ENCODE measurements at places on chromosomes 2 and 18. TPM values are rescaled to one million over a fixed set of nuclear protein-coding genes. Genes with fewer than 3 reads are reported as not detected.

- no peak for DNase-seq
These were observed 1.1 kb upstream of the HOXD8 start for GRCh38 chr2:176128172-176128981.

DNA sequence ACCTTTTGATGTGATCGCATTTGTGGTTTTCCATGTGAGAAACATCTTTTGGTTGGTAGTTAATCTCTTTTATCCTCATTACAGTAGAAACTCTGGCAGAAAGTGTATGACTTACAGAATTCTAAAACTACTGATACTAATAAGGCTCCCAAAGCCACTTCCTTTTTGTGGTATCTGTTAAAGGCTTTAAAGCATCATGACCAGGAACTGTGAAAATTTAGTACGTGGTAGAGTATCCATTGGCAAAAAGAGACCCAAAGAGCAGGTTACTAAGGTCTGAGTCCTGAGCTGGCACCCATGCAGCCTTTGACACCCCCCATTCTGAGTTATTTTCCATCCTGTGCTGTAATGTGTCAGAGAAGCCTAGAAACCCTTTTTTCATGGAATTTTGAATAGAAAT, 94.5 kb downstream of the DPP4 start:
- no peak for DNase-seq

DNA sequence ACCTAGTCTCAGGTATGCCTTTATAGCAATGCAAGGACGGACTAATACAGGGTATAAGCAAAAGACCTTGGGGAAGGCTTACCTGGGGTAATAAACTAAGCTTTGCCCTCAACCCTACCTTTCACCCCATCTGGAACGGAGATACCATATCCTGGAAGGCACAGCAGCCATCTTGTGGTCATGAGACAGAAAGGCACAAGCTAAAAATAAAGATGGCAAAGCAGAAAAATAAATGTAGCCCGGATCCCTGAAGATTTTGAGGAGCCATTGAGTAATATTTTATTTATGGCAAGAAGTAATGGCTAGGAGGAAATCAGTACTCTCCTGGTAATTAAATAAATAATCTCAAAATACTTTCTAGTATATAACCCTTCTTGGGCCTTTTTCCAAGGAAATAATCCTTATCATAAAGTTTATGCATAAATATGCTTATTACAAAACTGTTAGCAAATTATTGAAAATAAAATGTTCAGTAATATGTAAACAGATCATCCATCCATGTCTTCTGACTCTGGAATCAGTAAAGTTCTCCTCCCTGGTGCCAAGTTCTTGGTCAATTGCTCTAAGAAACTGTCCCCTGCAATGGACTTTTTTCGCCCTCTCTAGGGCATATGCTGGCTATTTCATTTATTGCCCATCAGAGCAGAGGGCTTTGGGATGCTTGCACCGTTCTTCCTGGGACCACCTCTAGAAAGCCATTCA, 198.7 kb downstream of the SPP2 start:
- DNase-seq: no peak

- peak; percentile 67 for DNase-seq
These were observed 132.9 kb upstream of the MGAT5 start for GRCh38 chr2:134120733-134121630.

DNA sequence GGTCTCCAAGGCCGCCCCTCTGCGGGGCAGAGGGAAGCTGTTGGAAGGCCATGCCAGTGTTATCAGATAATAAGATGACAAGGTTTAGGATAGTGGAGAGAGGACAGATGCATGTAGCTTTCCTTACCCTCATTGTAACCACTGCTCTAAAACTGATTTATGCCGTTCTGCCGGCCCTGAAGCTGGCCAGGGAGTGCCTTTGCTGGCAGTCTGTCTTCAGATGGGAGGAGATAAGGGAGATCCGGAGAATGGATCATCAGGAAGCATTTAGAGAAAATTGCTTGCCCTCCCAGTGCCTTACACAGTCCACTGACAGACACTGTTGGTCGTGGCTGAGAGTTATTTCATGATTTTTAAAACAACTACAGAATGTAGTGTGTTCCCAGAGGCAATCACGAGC, 35.4 kb upstream of the MYO3B start:
- DNase-seq: no peak

DNA sequence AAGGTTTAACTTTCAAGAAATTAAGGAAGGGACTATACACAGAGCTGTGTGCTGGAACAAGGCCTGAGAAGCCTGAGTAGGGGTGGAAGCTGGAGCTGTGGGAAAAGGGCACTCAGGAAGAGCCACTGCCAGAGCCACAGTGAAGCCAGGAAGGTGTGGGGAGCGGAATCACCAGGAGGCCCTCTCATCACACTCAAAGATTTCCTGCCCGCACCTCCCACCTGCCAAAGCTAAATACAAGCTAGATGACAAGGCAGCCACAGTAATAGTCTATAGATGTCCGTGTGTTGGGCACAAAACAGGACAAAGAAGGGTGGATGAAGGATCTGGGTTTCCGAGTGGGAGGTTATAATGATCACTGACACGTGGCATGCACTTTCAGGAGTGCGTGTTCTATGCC, 126.0 kb downstream of the ZNF532 start:
- no peak for DNase-seq

DNA sequence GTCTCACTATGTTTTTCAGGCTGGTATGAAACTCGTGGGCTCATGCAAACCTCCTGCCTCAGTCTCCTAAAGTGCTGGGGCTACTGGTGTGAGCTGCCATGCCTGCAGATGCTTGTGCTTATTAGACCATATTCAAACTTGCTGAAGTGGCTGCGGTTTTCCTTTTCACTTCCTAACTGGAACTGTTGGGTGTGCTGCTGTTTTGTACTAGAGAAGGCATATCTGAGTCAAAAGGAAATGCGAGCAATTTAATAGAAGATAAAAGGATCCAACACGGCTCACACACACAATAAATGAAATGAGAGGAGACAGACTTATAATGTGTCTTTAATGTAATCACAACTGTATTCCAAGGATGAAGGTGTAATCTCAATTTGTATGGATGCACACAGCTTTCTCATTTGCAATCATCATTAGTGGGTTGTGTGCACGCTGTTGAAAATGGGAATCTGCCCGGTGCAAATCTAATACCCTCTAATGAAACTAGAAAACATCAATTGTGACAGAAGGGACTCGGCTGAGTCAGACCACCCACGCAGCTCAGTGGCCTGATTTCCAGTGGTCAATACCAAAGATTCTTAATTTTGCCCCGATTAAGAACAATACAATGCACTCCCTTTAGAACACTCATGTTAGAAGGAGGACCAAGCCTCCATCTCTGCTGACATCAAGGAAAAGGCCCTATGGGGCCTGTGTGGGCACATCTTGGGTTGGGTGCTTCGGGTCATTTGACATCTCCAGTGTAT, 532.7 kb downstream of the TDRD15 start:
- DNase-seq: no peak

DNA sequence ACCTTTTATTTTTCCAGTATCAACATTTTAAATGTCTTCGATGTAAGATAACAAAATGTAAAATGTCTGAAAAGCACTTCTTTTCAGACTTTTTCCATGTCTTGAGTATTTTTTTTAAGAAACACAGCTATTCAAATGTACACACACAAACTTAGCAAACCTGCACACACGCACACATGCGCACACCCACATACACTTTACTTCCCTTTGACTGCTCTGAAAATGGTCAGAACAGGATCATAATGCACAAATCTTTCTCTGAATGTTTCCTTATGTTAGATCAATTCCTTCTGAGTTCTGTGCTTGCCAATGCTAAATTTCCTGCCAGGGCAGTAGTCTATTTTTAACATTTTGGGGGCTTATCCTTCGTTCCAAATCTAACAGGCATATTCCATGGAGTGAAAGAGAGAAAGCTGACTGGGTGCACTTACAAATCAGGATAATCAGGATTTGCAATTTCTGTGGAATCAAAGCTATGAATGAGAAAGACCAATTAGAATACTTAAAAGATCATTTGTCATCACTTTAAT, 136.3 kb downstream of the ZEB2 start:
- no peak for DNase-seq

DTNA gene
- 17.1 TPM for total RNA-seq

ANKRD53 gene
- total RNA-seq: not detected

MCFD2 gene
- 14.5 TPM for total RNA-seq

KDM3A gene
- 173 TPM for total RNA-seq

SLC8A1 gene
- total RNA-seq: 65.5 TPM

ZNF396 gene
- not detected for total RNA-seq

TAF4B gene
- total RNA-seq: 7.5 TPM
